ENCODE measurements at places on chromosomes 1 and 21. TPM values are rescaled to one million over a fixed set of nuclear protein-coding genes. Genes with fewer than 3 reads are reported as not detected.

The IGSF9 gene
- polyA plus RNA-seq = 25.4 TPM

DNA sequence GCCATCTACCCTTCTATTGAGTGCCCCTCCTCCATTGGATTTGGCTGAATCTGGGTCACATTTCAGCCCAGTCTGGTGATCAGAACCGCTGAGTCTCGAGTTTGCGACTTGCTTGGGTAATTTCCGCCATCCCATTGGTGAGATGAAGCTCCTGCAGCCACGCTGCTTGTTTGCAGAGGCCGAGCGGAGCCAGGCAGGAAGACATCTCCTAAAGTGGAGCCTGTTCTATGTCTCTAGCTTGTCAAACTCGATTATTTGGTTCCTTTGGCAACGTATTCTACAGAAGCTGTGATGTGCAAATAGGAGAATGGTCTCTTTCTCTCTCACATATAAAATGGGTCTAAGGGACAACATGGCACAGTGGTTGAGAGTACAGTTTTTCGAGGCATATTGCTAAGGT lies 206.8 kb upstream of the PLXNA2 start:
- DNase-seq = no peak

- no peak for DNase-seq
Observed at GRCh38 chr1:85484716-85485115, 19.8 kb upstream of the DDAH1 start.

GRCh38 chr21:26795866-26796329 lies 49.3 kb downstream of the ADAMTS1 start:
- peak; percentile 26 for DNase-seq

DNA sequence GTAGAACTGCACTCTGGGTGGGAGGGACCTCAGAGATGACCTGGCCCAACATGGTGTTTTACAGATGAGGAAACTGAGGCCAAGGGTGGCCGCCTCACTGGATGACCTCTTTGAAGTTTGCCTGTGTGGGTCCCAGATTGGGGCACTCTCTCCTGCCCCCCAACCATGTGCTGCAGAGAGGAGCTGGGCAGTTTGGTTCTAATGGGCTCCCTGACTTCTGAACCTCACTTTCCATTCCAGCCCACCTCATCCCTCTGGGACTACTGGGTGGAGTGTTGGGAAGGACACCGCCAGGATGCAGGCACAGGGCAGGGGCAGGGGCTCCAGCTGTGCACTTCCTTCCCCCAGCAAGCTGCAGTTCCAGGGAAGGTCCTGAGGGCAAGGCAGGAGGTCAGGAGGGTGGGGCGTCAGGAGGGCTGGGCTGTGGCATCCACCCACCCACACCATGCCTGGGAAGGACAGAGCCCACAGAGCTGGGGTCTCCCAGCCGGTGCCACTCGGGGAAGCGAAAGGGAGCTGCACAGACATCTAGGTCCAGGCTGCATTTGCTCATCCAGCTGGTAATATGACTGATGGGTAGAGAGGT lies 10.3 kb upstream of the EPS8L3 start:
- DNase-seq = no peak

The MYOCOS gene
- 0.37 TPM for polyA plus RNA-seq

GRCh38 chr1:2429780-2430591 lies 17.6 kb upstream of the PEX10 start:
- DNase-seq = no peak

DNA sequence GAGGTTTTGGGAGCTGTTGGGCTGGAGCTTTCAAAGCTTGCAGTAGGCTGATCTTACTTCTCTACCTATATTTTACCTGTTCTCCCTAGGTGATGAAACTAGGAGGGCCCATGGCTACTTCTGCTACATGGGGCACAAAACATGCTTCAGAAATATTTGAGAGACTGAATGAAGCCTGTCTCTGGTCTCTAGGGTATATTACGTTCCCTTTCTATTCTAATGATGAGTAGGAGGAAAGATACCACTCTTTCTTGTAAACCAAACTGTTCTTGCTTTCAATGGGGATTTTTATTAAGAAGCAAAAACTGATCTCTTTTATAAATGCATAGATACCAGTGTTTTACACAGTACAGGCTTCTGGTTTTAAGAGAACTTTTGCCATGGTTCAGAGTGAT lies 103.1 kb downstream of the GALNT2 start:
- DNase-seq = no peak

Data from left renal pelvis (tissue), 4 donors.